Kidney capillary endothelial cell (primary cell): ENCODE measurements at places on chromosomes 1 and 21.

DNA sequence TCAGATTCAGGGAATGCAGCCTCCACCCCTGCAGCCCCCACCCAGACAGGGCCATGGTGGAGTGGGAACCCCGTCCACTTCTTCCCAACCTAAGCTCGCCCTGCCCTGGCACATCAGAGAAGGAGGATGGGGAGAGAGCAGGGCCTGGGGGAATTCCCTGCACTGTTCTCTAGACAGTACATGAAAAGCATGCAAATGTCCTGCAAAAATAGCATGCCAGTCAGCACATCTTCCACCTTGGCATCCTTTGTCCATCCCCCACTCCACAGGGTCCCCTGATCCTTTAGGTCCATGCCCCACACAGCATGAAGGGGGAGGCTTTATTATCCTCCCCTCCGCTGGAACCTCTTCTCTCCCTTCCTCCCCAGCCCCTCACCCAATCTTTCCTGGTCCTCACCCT is 35.0 kb upstream of the RD3 start:
- no peak for DNase-seq

DNA sequence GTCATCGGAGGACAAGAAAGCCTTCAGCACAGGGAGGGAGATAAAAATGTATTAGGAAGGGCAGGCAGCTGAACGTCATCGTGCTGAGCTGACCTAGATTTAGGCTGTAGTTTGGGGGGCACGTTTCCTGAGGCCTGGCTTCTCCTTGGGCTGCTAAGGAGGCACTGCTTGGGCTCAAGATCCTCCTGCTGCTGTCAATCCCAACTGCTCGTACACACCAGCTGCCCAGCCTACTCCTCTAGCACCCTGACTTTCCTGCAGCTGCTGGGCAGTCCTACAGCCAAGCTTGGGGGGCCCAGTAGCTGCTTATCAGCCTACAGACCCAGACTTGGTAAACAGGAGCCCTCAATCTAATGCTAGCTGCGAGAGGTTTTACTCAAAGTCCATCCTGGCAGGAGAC is 6.2 kb downstream of the TMEM35B start:
- DNase-seq = no peak

- DNase-seq = no peak
These were observed 104.6 kb downstream of the DISP1 start for GRCh38 chr1:222919478-222919865.

DNA sequence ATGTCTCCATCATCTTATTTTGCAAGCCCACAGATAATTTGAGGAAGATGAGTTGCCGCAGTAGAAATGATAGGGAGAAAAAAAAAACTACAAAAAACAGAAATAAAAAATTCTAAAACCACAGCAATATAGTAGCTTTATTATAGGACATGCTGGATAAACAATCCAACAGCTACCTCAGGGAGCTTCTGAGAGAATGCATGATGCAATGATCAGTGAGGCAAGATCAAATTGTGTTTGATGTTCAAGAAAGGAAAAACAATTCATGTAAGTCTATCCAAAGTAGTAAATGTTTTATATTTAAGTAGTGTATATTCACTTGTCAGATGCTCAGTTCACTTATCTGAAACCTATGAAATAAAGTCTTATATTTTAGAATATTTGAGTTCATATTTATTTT is 6.7 kb downstream of the CR1L start:
- DNase-seq = no peak

GRCh38 chr1:58852731-58853485 is 69.1 kb upstream of the JUN start:
- no peak for DNase-seq

GRCh38 chr21:45876381-45877170 is 105.0 kb upstream of the COL6A1 start:
- peak; percentile 32 for DNase-seq

GRCh38 chr1:23682946-23683345 is 8.7 kb upstream of the RPL11 start:
- DNase-seq = no peak

- DNase-seq = no peak
These were observed 293.7 kb downstream of the KCTD3 start for GRCh38 chr1:215860833-215861232.

DNA sequence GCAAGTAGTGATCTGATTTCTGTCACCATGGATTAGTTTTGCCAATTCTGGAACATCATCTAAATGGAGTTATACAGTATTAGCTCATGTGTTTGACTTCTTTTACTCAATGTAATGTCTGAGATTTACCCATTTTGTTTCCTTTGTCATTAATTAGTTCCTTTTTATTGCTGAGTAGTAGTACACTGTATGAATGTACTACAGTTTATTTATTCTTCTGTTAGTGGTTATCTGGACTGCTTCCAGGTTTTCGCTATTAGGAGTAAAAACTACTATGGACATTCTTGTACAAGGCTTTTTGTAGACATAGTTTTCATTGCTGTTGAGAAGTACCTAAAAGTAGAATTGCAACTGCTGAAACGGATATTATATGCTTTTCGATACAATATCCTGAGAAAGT is 14.1 kb downstream of the SUCO start:
- no peak for DNase-seq

DNA sequence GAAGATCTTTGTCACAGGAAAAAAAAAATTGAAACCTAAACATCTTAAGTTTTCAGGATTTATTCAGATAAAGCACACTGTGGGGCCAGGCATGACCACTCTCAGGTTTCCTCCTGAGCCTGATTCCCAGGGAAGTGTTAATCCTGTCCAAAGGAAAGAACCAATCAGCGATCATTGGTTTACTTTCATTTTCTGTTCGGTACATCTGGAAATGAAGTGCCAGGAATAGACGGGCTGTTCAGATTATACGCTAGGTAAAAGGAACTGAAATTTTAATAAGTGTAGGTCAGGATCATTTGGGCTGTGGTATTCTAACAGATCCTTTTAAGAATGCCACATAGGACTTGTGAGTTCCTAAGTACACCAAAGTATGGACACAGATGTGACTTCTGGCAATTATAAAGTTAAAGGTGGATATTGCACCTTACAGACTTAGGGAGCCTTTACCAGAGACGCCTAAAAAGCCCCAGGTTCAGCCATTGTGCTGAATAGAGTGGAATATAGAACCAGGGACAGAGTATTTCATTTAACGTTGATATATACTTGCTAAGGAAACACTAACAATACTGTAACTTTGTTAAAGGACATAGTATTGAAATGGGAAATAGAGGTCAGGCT is 9.3 kb upstream of the CACYBP start:
- peak; percentile 73 for DNase-seq

- DNase-seq = peak; percentile 36
These were observed 723 bp downstream of the CDC42BPA start for GRCh38 chr1:227317523-227318015.

- no peak for DNase-seq
These were observed 8.1 kb downstream of the NGF start for GRCh38 chr1:115329965-115330364.
